ENCODE measurements at places on chromosomes 3 and 15.

DNA sequence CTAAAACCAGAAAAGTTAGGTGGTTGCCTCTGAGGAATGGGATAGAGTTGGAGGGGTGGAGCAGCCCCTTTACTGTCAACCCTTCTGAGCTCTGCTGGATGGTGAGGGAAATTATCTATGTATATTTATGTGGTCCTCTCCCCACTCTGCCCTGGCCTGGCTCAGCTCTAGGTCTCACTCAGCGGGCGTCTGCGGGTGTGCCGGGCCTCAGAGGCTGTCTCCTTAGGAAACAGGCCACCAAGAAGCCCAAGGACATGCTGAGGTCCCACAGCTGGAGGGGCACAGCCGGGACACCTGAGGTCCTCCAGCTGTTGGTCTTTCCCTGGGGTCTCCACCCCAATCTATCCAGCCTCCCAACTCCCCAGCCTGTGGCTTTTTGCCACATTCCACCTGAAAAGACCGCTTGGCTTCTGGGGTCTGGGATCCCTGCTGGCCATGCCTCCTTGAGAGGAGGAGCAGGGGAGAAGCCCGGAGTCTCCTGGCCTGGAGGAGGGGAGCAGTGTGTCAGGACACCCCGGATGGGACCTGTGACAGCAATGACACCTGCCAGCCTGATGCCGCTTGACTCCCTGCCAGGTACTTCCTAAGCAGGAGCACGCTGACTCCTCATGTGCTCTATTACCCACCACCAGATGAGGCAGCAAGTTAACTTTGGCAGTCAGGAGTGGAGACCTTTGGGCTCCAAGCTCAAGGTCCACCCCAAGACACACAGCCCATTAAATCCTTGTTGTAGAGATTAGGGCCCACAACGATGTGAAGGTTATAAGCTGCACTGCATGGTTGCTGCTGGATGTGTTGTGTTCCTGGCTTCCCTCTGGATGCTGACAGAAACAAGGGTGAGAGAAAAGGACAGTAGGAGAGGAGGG lies at the start of gene SLC28A1:
Gene SLC28A1, plus strand, starts transcription at position 747 of the 866 bp plus-strand sequence. CDS start 3,099 bp downstream, outside the sequence.
- DNase-seq, result no peak

GRCh38 chr15:40756938-40757337 lies 1.9 kb upstream of the RMDN3 start:
- no peak for DNase-seq

- no peak for DNase-seq
Measured at GRCh38 chr3:61420136-61420759, 141.1 kb upstream of the PTPRG start.

DNA sequence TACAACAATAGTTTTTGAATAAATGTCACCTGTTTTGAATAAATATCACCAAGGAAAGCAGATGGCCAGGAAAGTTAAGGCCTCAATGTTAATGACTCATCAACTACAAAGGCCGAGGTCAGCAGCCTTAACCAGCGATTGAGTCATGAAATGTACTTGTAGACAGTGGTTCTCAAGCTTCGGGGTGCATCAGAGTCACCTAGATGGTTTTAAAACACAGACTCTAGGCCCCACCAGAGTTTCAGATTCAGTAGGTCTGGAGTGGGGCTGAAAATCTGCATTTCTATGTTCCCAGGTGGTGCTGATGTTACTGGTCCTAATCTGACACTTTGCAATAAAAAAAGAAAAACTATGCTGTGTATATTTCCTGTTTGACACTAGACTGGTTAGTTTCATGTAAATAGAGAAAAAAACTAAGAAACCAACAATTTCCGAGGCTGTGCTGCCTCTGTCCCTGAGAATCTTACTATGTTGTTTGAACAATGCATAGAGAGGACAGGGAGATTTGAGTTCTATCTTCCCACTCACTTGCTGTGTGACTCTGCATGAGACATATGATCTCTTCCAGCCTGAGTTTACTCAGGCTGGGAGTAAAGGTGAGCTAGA lies 9.8 kb downstream of the RAB27A start:
- no peak for DNase-seq

DNA sequence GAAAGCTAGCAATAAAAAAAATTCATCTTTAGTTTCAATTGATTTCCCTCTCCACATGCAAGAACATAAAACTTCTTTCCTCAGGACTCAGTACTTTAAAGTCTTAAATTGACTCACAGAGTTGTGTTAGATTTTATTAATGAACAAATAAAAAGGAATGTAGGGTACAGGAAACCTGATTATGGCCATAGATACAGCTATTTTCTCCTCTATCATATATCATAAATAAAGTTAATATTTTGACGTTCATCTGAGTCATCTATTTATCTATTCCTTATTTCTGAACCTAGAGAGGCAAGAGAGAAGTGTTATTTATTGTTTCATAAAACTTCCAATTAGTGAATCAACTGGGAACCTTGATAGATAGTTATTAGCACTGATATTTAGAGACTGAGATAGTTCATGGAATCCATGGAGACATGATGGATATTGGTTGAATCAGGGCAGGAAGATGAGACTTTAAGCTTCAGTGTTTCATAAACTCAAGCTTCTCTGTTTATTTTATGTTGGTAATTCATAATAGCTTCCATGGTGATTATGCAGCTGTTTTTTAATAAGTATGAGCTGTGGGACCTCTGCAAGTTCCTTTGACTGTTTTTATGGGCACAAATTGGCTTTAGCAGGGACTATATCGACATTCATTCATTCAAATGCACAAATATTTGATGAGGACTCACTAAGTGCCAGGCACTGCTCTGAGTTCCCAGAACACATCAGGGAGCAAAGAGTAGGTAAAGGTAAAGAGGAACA lies 143.5 kb upstream of the TGFBR2 start:
- no peak for DNase-seq

- DNase-seq, result no peak
Measured at GRCh38 chr3:18223974-18224373, 201.2 kb downstream of the SATB1 start.

DNA sequence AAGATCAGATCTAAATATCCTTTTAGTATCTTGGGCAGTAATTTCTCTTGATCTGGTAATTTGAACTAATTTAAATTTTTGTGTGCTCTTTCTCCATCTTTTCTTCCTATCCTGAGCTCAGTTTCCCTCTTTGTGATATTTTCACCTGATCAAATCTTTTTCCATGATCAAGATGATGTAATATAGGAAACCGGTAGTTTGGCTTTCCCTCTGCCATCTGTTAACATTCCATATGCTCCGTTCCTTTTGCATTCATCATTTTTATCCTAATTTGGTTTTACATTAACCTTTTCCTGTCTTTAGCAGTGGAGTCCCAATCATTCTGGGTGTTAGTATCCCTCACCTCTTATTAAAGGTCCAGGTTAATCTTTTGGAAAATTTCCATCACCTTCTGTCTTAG lies 5.9 kb upstream of the ABHD6 start:
- DNase-seq, result no peak

Data from foreskin melanocyte (primary cell).